ENCODE measurements at places on chromosomes 3 and 15. TPM values are rescaled to one million over a fixed set of nuclear protein-coding genes. Genes with fewer than 3 reads are reported as not detected.

Gene CLDN18
- not detected for total RNA-seq

Gene ARGFX
- not detected for total RNA-seq

Gene CYP8B1
- total RNA-seq: not detected

Gene CPN2
- not detected for total RNA-seq

Gene LDHAL6B
- total RNA-seq: not detected

Gene CCDC191
- total RNA-seq: 1.8 TPM

Gene SIDT1
- under 0.01 TPM for total RNA-seq

Gene GPR27
- total RNA-seq: not detected

Gene GHRL
- not detected for total RNA-seq

Gene LTK
- not detected for total RNA-seq

Gene ITIH4
- 1.6 TPM for total RNA-seq

Gene PIK3R4
- 25.3 TPM for total RNA-seq

Gene ARPC4
- total RNA-seq: 170 TPM
